ENCODE measurements at places on chromosomes 4 and X. TPM values are rescaled to one million over a fixed set of nuclear protein-coding genes. Genes with fewer than 3 reads are reported as not detected.

GRCh38 chr4:11525085-11525484, 96.4 kb upstream of the HS3ST1 start:
- H3K4me3 ChIP-seq = no peak overlapping the region
- no peaks in the 10 kb centered on the region for H3K36me3 ChIP-seq
- no peaks in the 10 kb centered on the region for H3K27me3 ChIP-seq
- H3K27ac ChIP-seq = no peak overlapping the region

DNA sequence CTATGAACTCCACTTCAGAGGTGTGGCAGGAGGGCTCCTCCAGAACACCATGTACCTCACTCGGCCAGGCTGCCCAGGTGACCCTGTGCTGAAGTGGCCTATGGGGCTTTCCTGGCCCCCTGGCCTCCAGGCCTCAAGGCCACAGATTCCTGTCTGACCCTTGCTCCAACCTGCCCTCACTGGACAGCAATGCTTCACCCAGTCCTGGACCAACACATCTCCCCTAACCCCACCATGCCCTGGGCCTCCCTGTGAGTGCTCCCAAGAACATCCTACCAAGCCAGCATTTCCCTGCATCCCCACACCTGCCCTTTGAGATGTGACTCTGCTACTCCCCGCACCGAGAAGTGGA, 10.5 kb downstream of the ZFYVE28 start:
- no peak for DNase-seq
- H3K36me3 ChIP-seq = no peaks in the 10 kb centered on the region
- no peaks in the 10 kb centered on the region for H3K27me3 ChIP-seq
- no peaks in the 10 kb centered on the region for H3K4me1 ChIP-seq
- H3K4me3 ChIP-seq = no peak overlapping the region

- no peak overlapping the region for H3K27ac ChIP-seq
- no peak for DNase-seq
- no peaks in the 10 kb centered on the region for H3K36me3 ChIP-seq
- no peak overlapping the region for H3K4me3 ChIP-seq
- no peaks in the 10 kb centered on the region for H3K4me1 ChIP-seq
These were observed 61.3 kb downstream of the LIMCH1 start for GRCh38 chr4:41599192-41599786.

The SPANXN4 gene
- total RNA-seq = not detected

Data from breast epithelium (tissue), 4 donors.